ENCODE measurements at places on chromosomes 1 and 21.

DNA sequence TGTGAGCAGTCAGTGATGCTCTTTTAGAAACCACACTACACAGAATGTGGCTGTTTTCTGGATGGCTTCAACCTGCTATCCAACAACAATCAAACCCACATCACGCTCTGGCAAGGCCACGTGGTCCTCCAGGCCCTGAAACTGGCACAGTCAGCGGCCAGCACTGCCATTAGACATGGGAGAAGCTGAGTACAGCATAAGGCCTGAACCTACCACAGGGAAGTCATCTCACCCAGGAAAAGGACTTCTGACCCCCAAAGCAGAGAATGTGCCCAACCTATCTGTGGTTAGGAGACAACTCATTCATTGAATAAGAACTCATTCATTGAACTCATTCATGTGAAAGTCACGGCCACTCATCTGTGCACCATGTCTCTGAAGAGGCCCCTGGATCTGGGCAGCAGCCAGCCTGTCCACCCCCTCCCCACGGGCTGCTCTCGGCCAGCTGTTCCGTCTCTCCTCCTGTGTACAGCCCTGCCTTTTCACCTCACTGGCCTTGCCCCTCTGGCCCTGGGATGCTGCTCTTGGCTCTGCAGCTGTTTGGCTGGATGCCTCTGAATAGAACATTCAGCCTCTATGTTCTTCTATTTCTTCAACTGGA is 41.1 kb downstream of the C1orf198 start:
- peaks cover 40% of the 10 kb centered on the region for H3K4me1 ChIP-seq
- H3K4me3 ChIP-seq, result no peak overlapping the region
- DNase-seq, result no peak
- H3K36me3 ChIP-seq, result peaks cover 4% of the 10 kb centered on the region
- peak overlapping the region; percentile 75 for H3K27ac ChIP-seq
- H3K27me3 ChIP-seq, result peaks cover 12% of the 10 kb centered on the region

DNA sequence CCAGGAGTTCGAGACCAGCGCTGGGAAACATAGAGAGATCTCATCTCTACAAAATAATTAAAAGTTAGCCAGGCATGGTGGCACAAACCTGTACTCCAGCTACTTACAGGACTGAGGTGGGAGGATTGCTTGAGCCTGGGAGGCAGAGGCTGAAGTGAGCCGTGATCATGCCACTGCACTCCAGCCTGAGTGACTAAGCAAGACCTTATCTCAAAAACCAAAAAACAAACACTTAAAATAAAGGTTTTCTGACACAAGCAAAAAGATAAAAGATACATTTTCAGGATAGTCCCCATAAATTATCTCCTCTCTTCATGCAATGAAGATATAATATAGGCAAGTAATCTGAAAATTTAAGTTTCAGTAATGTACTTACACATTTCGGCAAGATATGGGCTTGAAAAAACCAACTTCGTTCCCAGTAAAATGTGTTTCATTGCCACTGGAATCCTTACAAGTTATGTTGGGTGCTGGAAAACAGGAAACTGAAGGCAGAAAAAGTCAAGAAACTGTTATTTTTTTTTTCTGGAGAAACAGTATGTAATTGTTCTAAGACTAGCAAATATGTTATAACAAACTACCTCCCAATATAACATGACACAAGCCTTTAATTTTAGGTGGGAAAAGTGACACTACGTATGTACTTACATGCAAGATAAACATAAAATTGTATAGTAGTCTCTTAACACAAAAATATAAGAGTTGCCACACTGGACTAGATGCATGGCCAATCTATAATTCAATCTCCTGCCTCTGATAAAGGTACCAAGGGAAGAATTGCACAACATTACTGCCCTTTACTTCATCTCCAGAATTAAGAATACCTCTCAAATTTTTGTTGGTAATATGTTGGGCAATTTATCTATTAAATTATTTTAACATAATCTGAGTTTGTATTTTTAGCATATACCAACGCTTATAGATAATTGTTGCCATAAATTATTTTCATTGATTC is 15.7 kb downstream of the TM2D1 start:
- H3K4me3 ChIP-seq, result no peak overlapping the region
- no peaks in the 10 kb centered on the region for H3K36me3 ChIP-seq
- DNase-seq, result no peak
- H3K27ac ChIP-seq, result no peak overlapping the region

- no peak overlapping the region for H3K27ac ChIP-seq
- no peaks in the 10 kb centered on the region for H3K36me3 ChIP-seq
- no peak for DNase-seq
Observed at GRCh38 chr21:37337179-37337578, 29.4 kb upstream of the DYRK1A start.

DNA sequence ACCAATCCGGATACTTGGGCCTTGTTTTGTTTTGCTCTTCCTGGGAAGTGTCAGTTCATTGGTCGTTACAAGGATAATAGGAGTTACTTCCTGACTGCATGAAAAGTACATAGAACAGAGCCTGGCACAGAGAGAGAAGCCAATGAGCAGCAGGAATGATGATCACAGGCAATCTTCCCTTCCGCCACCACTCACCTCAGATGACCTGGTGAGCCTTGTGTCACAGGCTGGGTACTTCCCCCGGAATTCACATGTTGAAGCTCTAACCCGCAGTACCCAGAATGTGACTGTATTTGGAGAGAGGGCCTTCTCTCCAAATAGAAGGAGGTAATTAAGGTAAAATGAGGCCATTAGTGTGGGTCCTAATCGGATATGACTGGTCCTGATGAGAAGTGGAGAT is 18.8 kb upstream of the GPR137B start:
- no peak overlapping the region for H3K27ac ChIP-seq
- peaks cover 8% of the 10 kb centered on the region for H3K27me3 ChIP-seq
- peaks cover 4% of the 10 kb centered on the region for H3K36me3 ChIP-seq
- H3K4me3 ChIP-seq, result no peak overlapping the region

GRCh38 chr1:55061000-55061705 is 21.8 kb downstream of the PCSK9 start:
- no peak overlapping the region for H3K4me3 ChIP-seq
- H3K36me3 ChIP-seq, result no peaks in the 10 kb centered on the region
- peaks cover 8% of the 10 kb centered on the region for H3K4me1 ChIP-seq

DNA sequence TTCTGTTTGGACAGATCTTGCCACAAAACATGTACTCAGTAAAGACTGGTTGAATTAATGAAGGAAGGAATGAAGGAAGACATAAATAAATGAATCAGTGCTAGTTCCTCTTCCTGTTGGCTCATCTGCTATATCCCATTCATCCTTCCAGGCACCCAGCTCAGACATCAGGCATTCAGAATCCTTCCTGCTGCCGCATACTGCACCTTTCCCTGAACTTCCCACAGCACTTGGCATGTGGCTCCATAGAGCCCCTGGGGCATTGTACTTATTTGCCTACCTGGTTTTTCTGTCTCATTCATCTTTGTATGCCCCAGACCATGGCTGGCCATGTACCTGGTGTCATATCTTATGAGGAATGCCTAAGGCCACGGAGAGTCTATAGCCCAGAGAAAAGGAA is 34.4 kb upstream of the ZNF648 start:
- H3K27me3 ChIP-seq, result no peaks in the 10 kb centered on the region
- no peaks in the 10 kb centered on the region for H3K4me1 ChIP-seq
- no peak overlapping the region for H3K4me3 ChIP-seq
- H3K27ac ChIP-seq, result no peak overlapping the region
- no peak for DNase-seq
- H3K36me3 ChIP-seq, result peaks cover 4% of the 10 kb centered on the region

- H3K4me3 ChIP-seq, result no peak overlapping the region
- H3K27me3 ChIP-seq, result no peaks in the 10 kb centered on the region
- H3K4me1 ChIP-seq, result peaks cover 4% of the 10 kb centered on the region
- peak overlapping the region; percentile 56 for H3K27ac ChIP-seq
- DNase-seq, result no peak
- H3K36me3 ChIP-seq, result peaks cover 5% of the 10 kb centered on the region
Observed at GRCh38 chr1:224067621-224068457, 46.1 kb upstream of the FBXO28 start.

- H3K4me3 ChIP-seq, result no peak overlapping the region
- peaks cover 7% of the 10 kb centered on the region for H3K27me3 ChIP-seq
- no peaks in the 10 kb centered on the region for H3K4me1 ChIP-seq
- H3K27ac ChIP-seq, result no peak overlapping the region
- H3K36me3 ChIP-seq, result no peaks in the 10 kb centered on the region
Observed at GRCh38 chr1:19033926-19034680, 77.6 kb upstream of the IFFO2 start.

GRCh38 chr1:246565751-246566127 is 322 bp downstream of the TFB2M start:
- no peak for DNase-seq
- peak overlapping the region; percentile 94 for H3K4me3 ChIP-seq
- peaks cover 4% of the 10 kb centered on the region for H3K27me3 ChIP-seq
- peaks cover 3% of the 10 kb centered on the region for H3K4me1 ChIP-seq
- H3K27ac ChIP-seq, result peak overlapping the region; percentile 62

GRCh38 chr1:66563094-66563800 is 29.3 kb downstream of the SGIP1 start:
- H3K36me3 ChIP-seq, result no peaks in the 10 kb centered on the region
- no peak overlapping the region for H3K4me3 ChIP-seq
- no peak overlapping the region for H3K27ac ChIP-seq
- H3K4me1 ChIP-seq, result no peaks in the 10 kb centered on the region

GRCh38 chr1:39384305-39384704 is 107.1 kb upstream of the BMP8A start:
- H3K4me3 ChIP-seq, result no peak overlapping the region
- peaks cover 5% of the 10 kb centered on the region for H3K36me3 ChIP-seq
- no peaks in the 10 kb centered on the region for H3K4me1 ChIP-seq
- peaks cover 8% of the 10 kb centered on the region for H3K27me3 ChIP-seq
- no peak overlapping the region for H3K27ac ChIP-seq
- DNase-seq, result no peak

DNA sequence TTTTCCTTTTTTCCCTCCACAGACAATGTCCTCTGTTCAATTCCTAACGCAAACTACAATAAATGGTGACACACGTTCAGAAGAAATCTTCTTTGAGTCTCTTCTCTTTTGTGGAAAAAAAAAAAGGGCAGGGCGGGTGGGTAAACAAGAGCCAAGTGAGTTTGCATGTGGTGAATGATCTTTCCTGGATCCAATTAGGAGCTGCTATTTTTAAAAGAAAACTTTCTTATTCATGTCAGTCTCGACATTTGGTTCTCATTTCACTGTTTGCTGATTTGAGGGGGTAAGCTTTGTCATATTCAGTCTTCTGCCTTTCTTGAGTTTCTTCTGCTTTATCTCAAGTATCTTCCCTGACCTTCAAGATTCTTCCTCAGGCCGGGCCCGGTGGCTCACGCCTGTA is 29.2 kb upstream of the KIF1B start:
- peaks cover 23% of the 10 kb centered on the region for H3K4me1 ChIP-seq
- H3K4me3 ChIP-seq, result no peak overlapping the region
- H3K27me3 ChIP-seq, result peaks cover 3% of the 10 kb centered on the region
- H3K36me3 ChIP-seq, result peaks cover 8% of the 10 kb centered on the region
- no peak for DNase-seq

GRCh38 chr1:237232501-237232900 is 190.5 kb downstream of the RYR2 start:
- H3K36me3 ChIP-seq, result no peaks in the 10 kb centered on the region
- H3K27ac ChIP-seq, result peak overlapping the region; percentile 28
- no peak for DNase-seq

GRCh38 chr1:80083892-80084291 is 1077.4 kb upstream of the ADGRL4 start:
- no peak overlapping the region for H3K27ac ChIP-seq
- no peak overlapping the region for H3K4me3 ChIP-seq
- H3K27me3 ChIP-seq, result no peaks in the 10 kb centered on the region
- no peaks in the 10 kb centered on the region for H3K4me1 ChIP-seq
- H3K36me3 ChIP-seq, result no peaks in the 10 kb centered on the region
- DNase-seq, result no peak

DNA sequence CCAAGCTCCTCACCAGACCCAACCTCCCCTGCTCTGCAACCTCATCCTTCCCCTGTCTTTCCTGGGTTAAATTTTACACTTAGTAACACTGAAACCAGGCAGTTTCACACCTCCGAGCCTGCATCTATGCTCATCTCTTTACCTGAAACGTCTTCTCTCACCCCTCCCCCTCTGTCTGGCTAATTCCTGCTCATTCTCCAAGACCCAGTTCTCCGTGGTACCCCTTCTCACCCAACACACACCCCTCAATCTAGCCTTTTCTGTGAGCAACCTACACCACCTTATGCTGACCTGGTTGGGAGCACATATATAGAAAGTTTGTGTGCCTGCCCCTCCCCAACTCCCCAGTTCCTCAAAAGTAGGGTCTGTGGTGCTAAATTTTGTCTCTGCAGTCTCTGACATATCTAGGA is 3.7 kb upstream of the KIAA1614 start:
- peaks cover 12% of the 10 kb centered on the region for H3K4me1 ChIP-seq
- no peak for DNase-seq
- no peak overlapping the region for H3K4me3 ChIP-seq
- no peaks in the 10 kb centered on the region for H3K36me3 ChIP-seq
- H3K27me3 ChIP-seq, result peaks cover 6% of the 10 kb centered on the region
- H3K27ac ChIP-seq, result no peak overlapping the region

DNA sequence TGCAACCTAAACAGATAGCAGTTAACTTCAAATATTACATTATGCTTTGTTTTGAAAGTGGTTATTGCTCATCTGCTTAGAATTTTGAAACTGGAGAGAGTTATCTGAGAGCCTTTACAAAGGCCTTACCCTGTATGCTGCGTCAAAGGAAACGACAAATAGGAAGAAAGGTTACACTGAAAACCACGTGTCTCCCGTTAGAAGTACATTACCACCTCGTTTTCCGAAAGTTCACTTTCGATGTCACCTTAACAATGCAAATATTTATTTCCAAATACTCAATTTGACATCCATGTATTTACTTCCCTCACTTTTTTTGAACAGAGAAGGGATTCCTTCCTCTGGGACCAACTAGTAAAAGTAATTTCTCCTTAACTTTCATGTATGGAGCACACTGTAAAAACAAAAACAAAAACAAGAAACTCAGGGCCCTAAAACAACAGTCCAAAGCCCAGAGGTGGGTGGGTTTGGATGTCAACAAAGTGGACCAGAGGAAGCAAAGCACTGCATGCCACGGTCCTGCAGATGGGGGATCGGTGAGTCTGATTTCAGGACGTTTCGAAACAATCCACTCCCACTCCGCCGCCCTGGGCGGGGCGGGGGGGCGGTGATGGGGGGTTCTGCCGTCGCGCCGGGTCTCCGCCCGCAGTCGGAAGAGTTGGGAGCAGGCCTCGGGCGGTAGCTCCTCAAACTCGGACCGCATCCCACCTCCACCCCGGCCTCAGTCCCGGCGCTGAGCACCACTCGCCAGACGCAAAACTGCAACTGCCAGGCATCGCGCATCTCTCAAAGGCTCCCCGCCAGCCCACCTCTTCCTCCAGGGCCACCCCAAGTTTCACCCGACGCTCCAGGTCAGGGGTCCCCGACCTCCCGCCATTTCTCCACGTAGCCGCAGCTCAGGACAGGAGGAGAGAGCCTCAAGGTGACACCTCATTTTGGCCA is 841 bp downstream of the ADSS2 start:
- H3K4me1 ChIP-seq, result peaks cover 15% of the 10 kb centered on the region
- DNase-seq, result peak; percentile 51
- peak overlapping the region; percentile 92 for H3K27ac ChIP-seq
- H3K36me3 ChIP-seq, result peaks cover 4% of the 10 kb centered on the region
- peak overlapping the region; percentile 96 for H3K4me3 ChIP-seq

DNA sequence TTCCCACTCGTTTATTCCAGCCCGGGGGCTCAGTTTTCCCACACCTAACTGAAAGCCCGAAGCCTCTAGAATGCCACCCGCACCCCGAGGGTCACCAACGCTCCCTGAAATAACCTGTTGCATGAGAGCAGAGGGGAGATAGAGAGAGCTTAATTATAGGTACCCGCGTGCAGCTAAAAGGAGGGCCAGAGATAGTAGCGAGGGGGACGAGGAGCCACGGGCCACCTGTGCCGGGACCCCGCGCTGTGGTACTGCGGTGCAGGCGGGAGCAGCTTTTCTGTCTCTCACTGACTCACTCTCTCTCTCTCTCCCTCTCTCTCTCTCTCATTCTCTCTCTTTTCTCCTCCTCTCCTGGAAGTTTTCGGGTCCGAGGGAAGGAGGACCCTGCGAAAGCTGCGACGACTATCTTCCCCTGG is 716 bp downstream of the OLIG2 start:
- H3K4me3 ChIP-seq, result peak overlapping the region; percentile 92
- H3K4me1 ChIP-seq, result peaks cover 24% of the 10 kb centered on the region
- H3K36me3 ChIP-seq, result no peaks in the 10 kb centered on the region
- no peak for DNase-seq

All from glutamatergic neuron (in vitro differentiated cells).